ENCODE measurements at places on chromosomes 16 and 17.

- DNase-seq: no peak
Measured at GRCh38 chr17:64061178-64061898, 40.9 kb upstream of the ICAM2 start.

DNA sequence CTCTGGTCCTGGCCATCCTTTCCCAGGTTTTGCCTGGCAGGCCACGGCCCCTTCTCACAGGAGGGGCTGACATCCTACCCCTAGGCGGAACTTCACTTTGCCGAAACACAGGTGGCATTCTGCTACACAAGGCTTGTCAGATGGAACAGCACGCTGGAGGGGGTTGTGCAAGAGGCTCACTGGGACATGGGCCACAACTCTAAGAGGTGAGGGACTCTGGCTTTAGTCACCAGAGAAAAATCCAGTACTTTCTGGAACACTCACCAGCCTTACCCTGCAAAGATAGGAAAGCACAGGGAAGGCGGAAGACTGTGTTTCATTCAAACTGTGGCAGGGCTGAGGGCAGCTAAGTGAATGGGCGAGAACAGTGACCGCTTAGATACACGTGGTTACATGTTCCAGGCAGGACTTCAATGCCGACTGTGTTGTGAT lies 18.3 kb downstream of the CDC42EP4 start:
- DNase-seq: no peak

- no peak for DNase-seq
Measured at GRCh38 chr17:59832883-59833379, 59.8 kb downstream of the TUBD1 start.

DNA sequence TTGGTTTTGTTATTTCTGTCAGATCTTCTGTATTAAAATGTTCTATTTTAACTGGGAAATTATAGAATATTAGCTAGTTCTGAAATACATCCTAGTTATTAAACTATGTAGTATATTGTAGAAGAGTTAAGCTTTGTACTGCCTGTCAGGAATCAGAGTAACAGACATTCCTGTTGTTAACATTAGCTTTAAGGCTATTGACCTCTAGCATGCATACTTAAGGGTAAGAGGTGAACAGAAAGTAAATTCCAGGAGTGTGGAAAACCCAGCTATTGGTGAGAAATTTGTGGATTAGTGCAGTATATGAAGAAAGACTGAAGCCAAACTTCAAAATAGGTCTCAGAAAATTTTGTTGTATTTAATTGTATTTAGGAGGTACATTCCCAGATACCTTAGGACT lies 111.3 kb downstream of the CHD9 start:
- DNase-seq: no peak

- DNase-seq: no peak
Measured at GRCh38 chr17:17062866-17063265, 20.6 kb downstream of the MPRIP start.

DNA sequence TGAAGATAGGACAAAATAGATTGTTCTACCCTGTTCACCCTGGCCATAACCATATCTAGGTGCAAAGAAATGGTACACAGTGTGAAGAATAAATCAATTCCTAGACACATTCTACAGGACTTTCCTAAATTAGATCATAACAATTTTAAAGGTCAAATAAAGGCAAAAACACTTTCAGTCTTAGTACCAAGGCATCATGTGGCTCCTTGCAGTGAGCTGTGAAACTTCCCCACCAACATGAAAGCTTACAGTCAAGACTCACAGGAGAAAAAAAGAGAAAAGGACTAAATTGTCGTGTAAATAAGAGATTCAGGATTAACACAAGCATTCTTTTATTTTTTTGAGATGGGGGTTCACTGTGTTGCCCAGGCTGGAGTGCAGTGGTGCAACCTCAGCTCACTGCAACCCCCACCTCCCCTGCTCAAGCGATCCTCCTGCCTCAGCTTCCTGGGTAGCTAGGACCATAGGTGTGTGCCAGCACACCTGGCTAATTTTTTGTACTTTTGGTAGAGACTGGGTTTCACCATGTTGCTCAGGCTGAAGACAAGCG lies 14.2 kb downstream of the NSMCE1 start:
- no peak for DNase-seq

- no peak for DNase-seq
Measured at GRCh38 chr17:63960430-63960829, 12.3 kb downstream of the SCN4A start.

DNA sequence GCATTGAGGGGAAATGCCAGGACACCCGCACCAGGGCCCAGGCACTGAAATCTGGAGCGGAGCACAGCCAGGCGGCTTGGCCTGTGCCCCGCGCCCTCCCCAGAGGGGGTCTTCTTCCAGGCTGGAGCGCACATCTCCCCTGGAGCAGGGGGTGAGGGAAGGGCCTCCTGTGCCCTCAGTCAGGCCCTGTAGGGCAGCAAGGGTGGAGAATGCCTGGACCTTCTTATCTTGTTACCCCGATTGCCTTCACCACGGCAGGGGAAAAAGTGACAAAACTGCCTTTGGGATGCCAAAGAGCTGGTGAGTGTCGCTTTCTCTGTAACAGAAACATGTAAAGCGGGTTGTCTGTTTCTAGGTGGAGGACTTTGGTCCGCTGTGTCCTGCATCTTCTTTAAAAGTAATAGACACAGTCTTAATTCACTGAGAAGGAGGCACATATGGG lies 48.3 kb upstream of the BAHCC1 start:
- no peak for DNase-seq

- DNase-seq: no peak
Measured at GRCh38 chr16:14070555-14070876, 603 bp upstream of the MRTFB start.

DNA sequence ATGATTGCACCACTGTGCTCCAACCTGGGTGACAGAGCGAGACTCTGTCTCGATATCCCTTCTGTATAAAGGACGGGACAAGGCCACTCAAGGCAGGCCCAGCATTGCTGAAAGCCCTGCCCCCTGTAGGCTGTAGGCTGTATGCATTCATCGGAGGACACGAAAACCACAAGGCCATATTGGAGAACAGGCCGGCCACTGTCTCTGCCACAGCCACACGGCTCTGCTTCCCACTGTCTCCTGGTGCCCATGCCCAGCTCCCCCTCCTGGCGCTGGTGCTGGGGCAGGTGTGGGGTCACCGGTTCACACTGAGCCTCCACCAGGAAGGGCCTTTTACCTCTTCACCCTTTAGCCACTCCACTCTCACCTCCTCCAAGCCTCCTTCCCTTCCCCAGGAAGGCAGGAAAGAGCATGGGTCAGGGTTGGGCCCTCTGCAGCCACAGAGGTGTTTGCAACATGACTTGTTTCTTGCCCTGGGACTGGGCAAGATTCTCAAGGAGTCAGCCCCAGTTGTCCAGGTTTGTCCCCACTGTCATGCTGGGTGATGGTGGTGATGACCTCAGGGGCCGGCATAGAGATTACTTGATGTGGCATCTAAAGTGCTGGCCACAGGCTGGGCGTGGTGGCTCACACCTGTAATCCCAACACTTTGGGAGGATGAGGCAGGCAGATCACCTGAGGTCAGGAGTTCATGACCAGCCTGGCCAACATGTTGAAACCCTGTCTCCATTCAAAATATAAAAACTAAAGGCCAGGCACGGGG lies 5.3 kb upstream of the NTN3 start:
- DNase-seq: peak; percentile 40

DNA sequence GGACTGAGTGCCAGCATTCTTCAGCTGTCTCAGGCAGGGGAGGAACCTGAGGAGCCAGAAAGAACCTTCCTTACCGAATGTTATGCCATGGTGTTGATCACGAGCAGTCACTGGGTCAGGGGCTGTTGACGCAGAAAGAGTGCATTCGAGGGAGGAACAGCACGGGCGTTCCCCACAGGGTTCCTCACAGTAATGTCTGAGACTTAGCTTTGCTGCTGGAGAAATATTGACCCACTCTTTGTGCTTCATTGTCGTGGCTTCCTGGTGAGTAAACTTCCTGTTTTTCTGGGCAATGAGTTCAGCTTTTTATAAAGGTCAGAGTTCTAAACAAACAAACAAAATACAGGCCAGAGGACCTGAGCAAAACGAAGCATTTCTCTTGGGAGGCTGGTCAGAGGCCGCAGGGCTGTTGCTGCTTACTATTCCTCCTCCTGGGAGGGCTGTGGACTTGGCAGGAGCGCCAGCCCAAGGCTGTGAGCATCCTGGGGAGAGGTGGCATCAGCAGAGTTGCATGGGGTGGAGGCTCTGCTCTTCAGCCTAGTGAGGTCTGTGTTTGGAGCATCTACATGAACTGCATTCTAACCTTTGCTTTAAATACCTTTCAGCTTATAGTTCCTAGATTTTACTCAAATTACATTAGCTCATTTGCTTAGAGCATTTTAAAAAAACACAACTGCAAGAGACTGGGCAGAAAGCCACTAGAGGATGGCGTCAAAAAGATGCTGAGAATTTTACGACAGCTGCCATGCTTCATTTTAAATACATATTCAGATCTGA lies 143.1 kb upstream of the CACNG5 start:
- no peak for DNase-seq

GRCh38 chr16:51698647-51699046 lies 547.6 kb upstream of the SALL1 start:
- no peak for DNase-seq

DNA sequence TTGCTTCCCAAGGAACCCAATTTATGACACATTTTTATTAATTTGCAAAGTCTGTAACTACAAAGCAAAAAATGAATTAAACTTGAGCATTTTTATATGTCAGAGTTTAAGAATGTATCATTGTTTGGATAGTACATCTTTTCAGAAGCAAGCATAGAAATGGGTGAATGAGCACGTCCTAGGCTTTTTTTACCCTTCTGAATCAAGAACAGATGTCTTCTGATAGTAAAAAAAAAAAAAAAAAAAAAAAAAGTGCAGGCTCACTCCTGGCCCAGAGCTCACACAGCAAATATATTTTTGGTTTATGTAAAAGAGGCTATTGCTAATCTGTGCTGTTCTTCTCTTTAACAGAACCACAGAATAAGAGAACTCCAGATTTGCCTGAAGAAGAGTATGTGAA lies 6.3 kb downstream of the TERF2IP start:
- DNase-seq: no peak

- DNase-seq: peak; percentile 53
Measured at GRCh38 chr17:28953444-28954118, 2.3 kb upstream of the PHF12 start.

GRCh38 chr17:53475002-53475401 lies 347.7 kb upstream of the KIF2B start:
- DNase-seq: no peak

GRCh38 chr17:57876866-57877237 lies 27.0 kb upstream of the MRPS23 start:
- no peak for DNase-seq

- no peak for DNase-seq
Measured at GRCh38 chr16:50457423-50457822, 88.6 kb upstream of the BRD7 start.

DNA sequence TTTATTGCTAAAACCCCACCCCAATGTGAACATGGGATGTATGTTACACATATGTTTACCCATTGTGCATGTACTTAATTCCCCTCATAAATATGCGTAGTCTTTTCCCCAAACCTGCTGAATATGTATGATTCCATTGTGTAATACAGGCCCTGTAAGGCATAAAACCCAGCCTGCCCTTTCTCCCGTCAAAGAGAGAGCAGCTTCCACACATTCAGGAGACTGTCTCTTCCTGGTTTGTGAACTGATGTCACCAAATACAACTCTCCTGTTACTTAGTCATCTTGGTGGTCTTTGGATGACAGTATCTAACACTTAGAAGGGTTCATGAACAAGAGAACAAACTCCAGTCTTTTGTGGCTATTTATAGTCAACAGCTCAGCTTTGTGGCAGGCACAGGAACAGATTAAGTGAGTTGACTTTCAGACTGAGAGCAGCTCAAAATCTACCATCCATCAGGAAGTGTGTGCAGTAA lies 24.7 kb upstream of the TMC7 start:
- peak; percentile 18 for DNase-seq

Measured in NCI-H526 (cell line).